ENCODE measurements at places on chromosomes 3 and 15.

- DNase-seq: no peak
Observed at GRCh38 chr3:120021523-120021922, 72.7 kb downstream of the GSK3B start.

GRCh38 chr15:31554261-31554660, 227.6 kb downstream of the KLF13 start:
- no peak for DNase-seq

DNA sequence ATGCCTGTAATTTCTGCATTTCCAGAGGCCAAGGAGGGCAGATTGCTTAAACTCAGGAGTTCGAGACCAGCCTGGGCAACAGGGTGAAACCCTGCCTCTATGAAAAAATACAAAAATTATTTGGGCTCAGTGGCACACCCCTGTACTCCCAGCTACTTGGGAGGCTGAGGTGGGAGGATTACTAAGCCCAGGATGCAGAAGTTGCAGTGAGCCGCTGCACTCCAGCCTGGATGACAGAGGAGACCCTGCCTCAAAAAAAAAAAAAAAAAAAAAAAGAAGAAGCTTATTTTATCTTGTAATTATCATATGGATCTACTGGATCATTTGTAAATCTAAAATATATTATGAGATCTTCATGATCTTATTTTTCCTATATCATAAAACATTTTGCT, 84.1 kb downstream of the PPCDC start:
- DNase-seq: no peak

DNA sequence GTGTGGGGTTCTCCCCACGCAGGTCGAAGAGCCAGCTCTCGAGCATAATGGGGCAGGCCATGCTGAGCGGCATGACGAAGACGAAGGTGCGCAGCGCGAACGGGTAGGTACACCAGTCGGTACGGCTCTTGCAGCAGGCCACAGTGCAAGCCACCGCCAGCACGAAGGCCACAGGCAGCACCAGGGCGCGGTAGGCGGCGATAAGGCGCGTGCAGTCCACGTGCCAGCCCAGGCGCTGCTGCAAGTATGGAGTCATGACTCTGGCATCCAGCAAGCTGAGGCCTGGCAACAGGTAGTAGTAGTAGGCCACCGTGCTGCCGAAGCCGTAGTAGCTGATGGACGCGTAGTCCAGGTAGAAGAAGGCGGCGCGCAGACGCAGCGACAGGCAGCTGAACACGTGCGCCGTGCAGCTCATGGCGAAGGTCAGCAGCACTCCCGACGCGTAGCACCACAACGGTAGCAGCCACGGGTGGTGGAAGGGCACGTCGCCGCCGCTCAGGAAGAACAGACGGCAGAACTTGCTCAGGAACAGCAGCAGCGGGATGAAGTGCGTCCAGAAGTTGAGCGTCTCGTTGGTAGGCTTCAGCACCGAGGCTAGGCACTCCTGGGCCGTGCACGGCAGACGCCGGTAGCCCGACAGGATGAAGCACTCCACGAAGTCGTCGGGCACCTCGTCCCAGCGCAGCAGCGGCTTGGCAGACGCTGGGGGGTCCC, 797 bp downstream of the PAQR9 start:
- no peak for DNase-seq

DNA sequence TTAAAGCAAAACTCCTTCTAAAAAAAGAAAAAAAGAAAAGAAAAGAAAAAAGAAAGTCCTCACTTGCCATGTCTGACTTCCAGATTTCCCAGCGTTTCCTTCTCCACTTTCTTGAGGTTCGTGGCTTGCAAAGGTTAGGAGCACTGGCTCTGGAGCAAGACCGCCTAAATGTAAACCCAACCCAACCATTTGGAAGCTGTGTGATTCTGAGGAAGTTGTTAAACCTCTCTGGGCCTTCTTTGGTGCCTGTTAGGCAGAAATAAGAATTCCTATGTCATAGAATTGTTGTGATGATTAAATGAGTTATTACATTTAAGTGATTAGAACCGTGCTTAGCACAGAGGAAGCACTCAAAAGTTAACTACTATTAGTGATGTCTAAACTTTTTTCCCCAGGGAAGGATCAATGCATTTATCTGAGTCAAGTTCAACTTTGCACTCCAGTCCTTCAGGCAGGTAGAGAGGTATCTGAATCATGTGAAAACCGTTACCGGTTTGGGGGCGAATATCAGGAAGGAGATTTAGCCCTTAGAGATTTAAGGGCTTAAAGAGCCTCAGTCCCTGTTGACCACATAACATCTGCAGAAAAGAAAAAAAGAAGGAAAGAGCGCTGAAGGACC, 78.3 kb upstream of the HES1 start:
- no peak for DNase-seq

DNA sequence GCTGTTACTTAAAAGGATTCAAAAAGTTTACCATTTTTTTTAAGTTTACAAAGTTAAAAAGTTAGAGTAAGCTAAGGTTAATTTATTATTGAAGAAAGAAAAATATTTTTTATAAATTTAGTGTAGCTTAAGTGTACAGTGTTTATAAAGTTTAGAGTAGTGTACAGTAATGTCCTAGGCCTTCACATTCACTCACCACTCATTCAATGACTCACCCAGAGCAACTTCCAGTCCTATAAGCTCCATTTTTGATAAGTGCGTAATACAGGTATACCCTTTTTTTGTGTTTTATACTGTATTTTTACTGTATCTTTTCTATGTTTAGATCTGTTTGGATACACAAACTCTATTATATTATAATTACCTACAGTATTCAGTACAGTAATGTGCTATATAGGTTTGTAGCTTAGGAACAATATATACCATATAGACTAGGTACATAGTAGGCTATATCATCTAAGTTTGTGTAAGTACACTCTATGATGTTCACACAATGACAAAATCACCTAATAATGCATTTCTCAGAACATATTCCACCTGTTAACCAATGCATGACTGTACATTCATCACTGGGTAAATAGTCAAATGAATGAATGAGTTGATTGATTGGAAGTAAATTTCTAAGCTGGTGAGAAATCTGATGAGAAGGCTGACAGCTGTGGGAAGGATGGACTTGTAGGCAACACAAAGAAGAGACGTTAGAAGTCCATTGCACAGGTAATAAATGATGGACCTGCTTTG, 95.2 kb upstream of the CDIN1 start:
- DNase-seq: no peak

DNA sequence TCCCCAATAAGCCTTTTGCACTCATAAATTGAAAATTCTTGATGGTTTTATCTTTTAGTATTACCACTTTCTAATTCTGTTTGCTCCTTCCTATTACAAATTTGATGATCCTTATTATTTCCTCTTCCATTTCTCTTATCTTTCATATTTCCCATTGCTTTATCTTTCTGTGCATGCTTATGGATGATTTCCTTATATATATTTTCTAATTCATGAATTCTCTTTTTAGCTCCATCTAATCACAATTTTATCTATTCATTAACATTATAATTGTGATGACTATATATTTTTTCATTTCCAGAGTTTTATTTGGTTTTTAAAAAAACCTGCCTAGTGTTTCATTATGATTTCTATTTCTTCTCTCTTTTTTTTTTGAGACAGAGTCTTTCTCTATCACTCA, 17.9 kb downstream of the FOXL2NB start:
- no peak for DNase-seq

DNA sequence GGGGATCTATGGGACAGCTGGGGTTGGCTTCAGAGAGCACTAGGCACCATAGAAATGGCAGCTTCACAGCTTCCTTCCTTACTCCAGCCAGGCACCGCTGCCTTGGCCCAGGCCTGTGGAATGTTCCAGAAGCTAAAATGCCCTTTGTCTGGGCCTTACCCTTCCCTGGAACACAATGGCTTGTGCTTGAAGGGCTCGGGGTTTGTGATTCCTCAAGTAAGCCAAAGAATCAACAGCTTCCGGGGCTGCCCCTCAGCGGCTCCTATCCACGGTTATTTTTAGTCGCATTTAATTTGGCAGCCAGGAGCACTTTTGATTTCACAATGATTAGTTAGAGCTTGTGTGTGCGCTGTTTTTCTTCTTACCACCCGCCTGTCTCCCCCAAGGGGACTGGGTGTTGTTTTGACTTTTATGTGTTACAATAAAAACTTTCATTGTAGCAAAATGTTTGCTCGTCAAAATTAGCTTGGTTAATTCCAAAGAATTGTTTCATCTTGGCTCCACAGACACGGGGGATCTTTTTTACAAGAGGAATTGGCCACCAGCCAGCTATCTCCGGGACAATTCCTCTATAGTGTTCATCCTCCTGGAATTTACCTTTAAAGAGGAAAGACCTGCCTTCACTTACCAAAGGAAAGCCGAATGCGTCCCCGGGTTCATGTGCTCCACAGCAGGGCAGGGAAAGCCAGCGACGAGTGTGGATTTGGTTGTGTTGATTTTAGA, 73.8 kb downstream of the TLE3 start:
- DNase-seq: no peak

All from activated T-helper 1 cell treated with anti-CD3 and anti-CD28 coated beads, Interleukin-12 subunit alpha, Interleukin-12 subunit beta, Interleukin-2, Interleukin-4 antibody, amounts not matched to agents 30 ng/mL and 10 ng/mL and 1 ng/mL, durations not matched to agents 14 hours and 24 hours and 36 hours (primary cell).